Cerebellar nuclear complex (tissue), 1 donor: ENCODE measurements at places on chromosomes 12 and 14.
A peak's percentile ranks its signal among the peaks of the same experiment; 100 is the strongest.

DNA sequence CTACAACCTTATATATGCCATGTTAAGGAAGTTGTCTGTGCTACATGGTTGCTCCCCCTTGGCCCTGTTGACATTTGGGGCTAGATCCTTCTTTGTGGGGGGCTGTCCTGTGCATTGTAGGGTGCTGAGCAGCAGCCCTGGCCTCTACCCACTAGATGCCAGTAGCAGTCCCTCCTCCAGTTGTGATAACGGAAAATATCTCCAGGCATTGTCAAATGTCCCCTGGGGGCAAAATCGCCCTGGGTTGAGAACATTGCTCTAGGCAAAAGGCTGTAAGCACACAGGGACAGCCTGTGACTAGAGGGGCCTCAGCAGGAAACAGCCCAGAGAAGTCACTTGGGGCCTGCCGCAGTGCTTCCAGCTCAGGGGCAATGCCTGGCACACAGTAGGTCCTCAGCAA is 1100.3 kb downstream of the BCL11B start:
- DNase-seq: no peak

- DNase-seq: no peak
Measured at GRCh38 chr12:111413442-111414086, 7.8 kb downstream of the SH2B3 start.

- DNase-seq: no peak
Measured at GRCh38 chr12:127555071-127555470, 711.9 kb upstream of the TMEM132C start.

DNA sequence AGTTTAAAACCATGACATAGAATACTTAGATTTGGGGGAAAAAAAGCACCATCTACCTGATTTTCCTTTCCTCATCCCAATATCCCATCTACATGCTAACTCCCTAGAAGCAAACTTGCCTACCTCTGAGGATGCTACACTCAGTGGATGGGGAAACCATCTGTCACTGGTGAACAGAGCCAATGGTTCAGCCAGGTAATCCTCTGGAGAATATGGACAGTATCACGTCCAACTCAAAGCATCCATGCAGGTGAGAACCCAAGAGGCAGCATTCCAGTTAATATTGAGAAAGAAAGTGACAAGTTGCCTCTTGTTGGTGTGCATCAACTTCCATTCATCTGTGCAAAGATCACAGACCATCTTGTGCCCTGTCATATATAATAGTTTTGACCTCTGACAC is 73.2 kb downstream of the NUAK1 start:
- no peak for DNase-seq

DNA sequence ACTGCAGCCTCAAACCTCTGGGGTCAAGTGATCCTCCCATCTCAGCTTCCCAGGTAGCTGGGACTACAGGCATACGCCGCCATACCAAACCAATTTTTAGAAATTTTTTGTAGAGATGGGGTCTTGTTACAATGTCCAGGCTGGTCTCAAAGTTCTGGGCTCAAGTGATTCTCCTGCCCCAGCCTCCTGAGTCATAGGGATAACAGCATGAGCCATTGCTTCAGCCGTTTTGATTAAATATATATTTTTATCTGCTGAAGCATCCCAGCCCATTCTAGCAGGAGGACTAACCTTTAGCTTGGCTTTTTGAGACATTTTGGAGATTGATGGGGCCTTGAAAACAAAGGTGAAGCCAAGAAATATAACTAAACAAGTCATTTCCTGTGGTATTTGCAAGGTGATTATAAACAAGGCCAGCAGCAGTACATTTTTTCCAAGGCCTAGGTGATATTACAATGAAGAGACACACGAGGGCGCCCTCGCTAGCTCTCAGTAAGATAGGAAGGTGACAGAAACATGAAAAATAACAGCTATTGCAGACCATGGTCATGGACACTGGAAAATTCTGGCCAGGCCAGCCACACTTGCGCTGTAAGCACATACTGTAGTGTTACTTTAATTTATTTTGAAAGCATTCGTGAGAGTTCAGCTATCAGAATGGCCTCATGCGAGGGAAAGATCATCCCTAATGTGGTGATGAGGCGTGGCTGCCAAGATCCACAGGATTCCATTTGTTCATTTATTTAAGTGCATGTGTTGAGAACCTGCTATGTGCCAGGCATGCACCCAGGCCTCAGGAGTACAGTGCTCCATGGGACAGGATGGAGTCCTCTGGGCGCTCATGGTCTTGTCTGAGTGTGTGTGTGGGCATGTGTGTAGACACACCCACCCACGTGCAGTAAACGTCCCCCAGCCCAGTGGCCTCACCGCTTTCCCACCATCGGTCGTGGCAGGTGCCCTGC is 63.5 kb downstream of the DGLUCY start:
- DNase-seq: no peak

DNA sequence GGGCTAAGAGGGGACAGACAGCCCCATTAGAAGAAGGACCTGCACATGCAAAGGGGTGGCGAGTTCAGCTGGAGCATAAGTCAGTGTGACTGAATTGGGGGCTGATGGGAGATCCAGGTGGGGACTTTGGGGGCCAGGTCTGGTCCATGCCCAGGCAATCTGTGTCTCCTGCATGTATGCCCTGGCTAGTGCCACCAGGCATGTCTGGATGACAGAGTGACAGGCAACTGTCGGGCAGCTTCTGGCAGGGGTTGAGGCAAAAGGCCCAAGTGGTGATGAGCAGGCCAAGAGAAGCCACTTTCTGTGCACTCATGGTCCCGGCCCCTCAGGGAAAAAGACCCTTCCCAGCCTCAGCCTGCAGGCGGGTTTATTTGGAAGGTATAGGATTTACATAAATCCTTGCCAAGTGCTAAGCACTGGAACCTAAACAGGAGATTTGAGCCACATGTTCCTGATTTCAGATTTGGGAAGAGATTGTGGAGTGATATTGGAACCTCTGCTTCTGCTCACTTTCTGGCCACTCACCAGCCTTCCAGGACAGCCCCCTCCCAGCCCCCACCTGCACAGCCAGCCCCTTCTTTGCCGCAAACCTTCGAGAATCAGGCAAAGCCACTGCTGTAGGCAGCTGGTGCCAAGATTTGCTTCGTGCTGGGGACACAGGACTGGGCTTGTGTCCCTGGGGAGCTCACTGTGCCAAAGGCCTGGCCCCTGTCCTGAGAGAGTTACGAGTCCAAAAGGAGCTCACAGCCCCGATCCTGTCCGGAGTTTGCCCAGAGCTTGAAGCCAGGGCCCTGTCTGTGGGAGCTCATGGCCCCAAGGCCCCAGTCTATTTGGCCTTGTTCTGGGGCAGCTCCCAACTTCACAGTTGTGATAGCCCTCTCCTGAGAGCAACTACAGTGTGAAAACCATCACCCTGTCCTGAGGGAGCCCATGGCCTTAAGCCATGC is 232.5 kb upstream of the RTL1 start:
- no peak for DNase-seq

- DNase-seq: no peak
Measured at GRCh38 chr12:106329231-106329982, 26.9 kb downstream of the TCP11L2 start.

DNA sequence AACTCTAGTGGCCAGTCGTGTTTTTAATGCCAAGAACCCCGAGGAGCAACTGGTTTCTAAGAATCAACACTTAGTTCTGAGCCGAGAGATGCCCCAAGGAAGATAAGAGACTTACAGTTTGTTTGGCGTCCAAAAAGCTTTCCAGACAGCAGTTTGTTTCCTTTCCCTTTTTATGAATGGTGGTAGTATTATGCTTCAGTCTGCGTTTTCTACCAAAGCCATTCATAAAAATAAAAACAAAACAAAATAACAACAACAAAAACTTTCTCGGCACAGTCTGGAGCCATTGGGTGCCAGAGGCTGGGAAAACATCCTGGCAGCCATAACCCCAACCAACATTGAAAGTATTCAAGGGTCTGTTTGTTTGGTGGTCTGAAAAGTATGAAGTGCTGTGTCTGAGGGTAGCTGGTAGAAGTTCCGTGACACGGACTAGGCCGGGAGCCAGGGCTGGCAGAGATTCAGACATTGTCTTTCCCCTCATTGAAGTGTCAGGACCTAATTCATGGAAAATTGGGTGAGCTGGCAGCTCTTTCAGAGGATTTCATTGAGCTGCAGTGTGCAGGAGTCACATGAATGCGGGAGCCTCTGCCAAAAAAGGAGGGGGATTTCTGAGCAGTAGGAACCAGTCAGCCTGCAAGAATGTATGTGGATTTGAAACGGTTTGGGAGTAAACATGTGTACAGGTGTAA is 124.2 kb downstream of the HMGA2 start:
- DNase-seq: no peak

DNA sequence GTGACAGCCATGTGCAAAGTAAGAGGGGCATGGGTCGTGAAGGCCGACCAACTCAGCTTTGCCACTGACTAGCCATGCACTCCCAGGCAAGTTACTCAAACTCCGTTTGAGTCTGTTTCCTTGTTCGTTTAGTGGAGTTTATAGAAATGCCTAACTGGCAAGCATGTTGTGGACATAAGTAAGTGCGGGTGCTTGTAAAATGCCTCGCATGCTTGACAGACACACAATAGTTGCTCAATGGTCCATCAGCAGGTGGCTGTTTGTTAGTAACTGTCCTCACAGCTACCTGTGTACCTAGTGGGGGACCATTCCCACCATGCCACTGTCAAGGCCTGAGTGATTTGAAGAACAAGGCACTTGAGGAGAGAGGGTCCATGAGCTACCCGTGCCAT is 338.3 kb downstream of the DPF3 start:
- DNase-seq: no peak

DNA sequence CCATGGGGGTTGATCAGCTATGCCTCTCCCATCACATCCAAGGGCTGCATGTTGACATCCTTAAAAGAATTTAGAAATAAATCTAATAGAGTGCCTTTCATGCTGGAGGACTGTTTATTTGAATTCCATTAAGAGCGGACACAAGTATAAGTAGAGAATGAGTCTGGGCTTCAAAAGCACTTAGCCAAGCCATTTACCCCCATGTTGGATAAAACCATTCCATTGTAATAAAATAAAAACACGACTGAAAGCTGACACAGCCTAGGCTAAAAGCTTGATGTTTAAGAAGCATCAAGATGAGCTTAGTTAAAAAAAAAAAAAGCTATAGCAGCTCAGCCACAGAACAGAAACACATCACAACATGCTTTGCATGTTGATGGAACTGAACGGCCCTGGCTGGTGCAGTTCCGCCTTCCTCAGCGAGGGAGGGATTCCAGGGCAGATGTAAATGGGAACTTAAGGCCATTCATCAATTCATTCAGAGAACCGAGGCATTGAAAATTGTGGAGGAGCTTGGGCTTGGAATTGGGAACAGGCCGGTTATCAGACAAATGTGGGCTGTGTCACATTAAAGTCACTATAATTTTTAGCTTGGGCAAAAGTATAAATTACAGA is 41.2 kb downstream of the TMEM132D start:
- DNase-seq: no peak

DNA sequence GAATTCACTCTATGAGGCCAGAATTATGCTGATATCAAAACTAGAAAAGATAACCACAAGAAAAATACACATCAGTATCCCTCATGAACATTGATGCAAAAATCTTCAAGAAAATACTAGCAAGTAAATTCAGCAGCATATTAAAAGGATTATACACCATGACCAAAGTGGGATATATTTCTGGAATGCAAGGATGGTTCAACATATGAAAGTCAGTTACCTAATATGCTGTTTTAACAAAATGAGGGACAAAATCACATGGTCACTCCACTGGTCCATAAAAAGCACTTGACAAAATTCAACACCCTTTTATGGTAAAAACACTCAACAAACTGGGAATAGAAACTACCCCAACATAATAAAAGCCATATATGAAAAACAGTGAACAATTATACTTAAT is 40.3 kb downstream of the TECPR2 start:
- no peak for DNase-seq

DNA sequence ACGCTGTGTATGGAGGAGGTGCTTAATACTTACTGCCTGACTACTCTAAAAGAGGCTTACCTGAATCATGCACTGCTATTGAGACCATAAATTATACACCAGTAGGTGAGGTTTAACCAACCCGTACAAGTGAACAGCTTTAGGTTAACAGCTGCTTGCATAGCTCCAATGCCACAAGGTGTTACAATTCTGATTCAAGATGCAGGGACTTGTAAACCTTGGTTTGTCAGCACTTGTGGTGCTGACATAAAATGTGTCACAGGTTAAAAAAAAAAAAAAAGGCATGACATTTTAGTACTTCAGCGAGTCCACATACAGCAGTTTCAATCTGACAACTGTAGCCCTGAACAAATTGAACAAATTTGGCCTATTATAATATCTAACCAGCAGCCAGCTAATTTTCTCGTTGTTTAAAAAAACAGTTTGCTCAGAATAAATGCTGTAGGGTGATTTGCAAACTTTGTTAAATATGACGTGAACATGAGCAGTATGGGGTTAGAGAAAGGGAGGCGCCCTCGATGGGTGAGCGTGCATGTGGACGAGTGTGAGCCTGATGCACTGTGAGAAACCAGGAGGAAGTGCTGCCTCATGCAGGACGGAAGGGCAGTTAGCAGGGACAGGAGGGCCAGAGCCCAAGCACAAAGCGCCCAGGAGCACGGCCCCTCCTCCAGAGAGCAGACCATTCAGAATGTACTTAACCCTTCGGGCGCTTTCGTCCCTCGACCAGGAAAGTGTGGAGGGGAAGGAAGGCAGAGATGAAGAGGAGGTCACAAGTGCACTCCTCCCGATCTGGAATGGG is 44.7 kb downstream of the TCHP start:
- DNase-seq: no peak

DNA sequence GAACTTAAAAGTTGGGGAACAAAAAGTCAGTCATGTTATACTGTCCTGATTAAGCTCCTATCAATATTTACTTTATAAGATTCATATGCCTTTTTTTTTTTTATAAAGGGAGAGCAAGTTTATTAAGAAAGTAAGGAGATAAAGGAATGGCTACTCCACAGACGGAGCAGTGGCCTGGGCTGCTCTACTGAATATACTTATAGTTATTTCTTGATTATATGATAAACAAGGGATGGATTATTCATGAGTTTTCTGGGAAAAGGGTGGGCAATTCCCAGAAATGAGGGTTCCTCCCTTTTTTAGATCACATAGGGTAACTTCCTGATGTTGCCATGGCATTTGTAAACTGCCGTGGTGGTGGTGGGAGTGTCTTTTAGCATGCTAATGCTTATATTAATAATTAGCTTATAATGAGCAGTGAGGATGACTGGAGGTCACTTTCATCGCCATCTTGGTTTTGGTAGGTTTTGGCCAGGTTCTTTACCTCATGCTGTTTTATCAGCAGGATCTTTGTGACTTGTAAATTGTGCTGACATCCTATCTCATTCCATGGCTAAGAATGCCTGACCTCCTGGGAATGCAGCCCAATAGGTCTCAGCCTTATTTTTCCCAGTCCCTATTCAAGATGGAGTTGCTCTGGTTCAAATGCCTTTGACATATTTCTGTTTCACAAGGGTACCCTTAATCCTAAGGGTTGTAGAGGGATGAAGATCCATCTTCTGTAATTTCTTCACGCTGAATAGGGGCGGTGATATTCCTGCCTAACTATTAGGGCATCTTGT is 73.9 kb downstream of the OTOGL start:
- DNase-seq: no peak

GRCh38 chr14:24098927-24099813 is 5.1 kb downstream of the PCK2 start:
- DNase-seq: no peak

- peak; percentile 63 for DNase-seq
Measured at GRCh38 chr14:103546652-103547454, 15.6 kb downstream of the BAG5 start.

- DNase-seq: no peak
Measured at GRCh38 chr12:91182636-91183455, at the start of gene DCN. TSS of gene DCN (minus strand) at chr12:91182817. CDS start at chr12:91178552, 4,265 bp downstream.
